Gastrocnemius medialis (tissue), 4 donors: ENCODE measurements at places on chromosomes 6 and 20. TPM values are rescaled to one million over a fixed set of nuclear protein-coding genes. Genes with fewer than 3 reads are reported as not detected.

- H3K4me3 ChIP-seq: no peak overlapping the region
- no peaks in the 10 kb centered on the region for H3K4me1 ChIP-seq
- H3K27me3 ChIP-seq: no peaks in the 10 kb centered on the region
- no peak overlapping the region for H3K27ac ChIP-seq
- no peaks in the 10 kb centered on the region for H3K36me3 ChIP-seq
- DNase-seq: no peak
Measured at GRCh38 chr20:61170496-61171320, 81.4 kb upstream of the CDH4 start.

DNA sequence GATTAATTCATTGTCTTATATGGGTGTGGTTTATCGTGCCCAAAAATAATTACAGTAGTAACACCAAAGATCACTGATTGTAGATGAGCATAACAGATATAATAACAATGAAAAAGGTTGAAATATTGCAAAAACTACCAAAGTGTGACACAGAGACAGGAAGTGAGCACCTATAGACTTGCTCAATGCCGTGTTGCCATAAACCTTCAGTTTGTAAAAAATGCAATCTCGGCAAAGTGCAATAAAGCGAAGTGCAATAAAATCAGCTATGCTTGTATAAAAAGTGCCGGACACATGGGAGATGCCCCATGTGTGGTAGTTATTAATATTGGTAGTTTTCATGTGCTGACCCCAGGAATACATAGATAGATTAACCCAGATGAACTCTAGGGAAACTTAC is 192.6 kb downstream of the NRN1 start:
- H3K27ac ChIP-seq: no peak overlapping the region
- no peaks in the 10 kb centered on the region for H3K36me3 ChIP-seq
- H3K4me3 ChIP-seq: no peak overlapping the region
- no peaks in the 10 kb centered on the region for H3K4me1 ChIP-seq

GRCh38 chr6:449057-449430 is 57.5 kb downstream of the IRF4 start:
- no peak overlapping the region for H3K27ac ChIP-seq
- H3K27me3 ChIP-seq: no peaks in the 10 kb centered on the region
- H3K4me1 ChIP-seq: no peaks in the 10 kb centered on the region

The MRPS18A gene
- 171 TPM for total RNA-seq

The MROH8 gene
- 1.4 TPM for total RNA-seq

DNA sequence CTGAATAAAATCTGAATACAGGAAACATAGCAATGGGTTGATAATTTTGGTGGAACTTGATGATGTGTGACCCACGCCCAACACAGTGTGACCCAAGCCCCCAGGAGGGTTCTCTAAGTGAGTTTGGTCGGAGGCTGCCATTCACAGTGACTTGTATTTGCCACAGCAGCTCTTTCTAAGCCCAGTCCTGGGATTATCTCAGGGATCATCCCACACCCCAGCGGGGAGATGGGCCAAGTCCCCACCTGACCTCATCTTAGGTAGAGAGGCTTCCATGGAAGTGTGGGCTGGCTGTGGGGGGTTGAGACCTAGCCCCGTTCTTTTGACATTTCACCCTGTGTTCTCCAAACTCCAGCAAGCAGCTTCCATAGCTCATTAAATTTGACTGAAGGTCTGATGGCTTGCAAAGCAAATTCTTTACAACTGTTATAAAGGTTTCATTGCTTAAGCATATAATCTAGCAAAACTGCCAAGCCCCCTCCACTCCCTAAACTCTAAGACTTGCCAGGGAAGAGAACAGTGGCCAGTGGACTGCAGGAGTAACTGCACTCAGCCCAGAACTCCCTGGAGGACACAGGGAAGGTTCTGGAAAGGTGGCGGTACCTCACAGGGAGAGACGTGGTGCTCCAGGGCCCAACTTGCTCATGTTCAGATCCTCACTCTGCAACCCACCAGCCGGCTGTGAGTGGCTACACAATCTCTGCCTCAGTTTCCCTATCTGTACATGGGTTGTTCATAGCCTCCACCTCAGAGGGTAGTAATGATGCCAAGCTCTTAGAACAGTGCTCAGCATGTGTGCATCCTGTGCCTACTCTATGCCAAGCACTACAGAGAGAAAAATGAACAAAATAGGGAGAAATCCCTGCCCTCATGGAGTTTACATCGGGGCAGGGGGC is 1.0 kb upstream of the PCK1 start:
- no peak overlapping the region for H3K27ac ChIP-seq
- no peaks in the 10 kb centered on the region for H3K36me3 ChIP-seq
- no peak for DNase-seq
- no peak overlapping the region for H3K4me3 ChIP-seq

- no peaks in the 10 kb centered on the region for H3K36me3 ChIP-seq
- no peaks in the 10 kb centered on the region for H3K27me3 ChIP-seq
- H3K27ac ChIP-seq: peak overlapping the region; percentile 73
- peak; percentile 39 for DNase-seq
- peaks cover 12% of the 10 kb centered on the region for H3K4me1 ChIP-seq
- H3K4me3 ChIP-seq: no peak overlapping the region
Measured at GRCh38 chr6:97594844-97595243, 311.8 kb upstream of the MMS22L start.

- no peak overlapping the region for H3K4me3 ChIP-seq
- no peaks in the 10 kb centered on the region for H3K36me3 ChIP-seq
- H3K4me1 ChIP-seq: peaks cover 8% of the 10 kb centered on the region
Measured at GRCh38 chr6:14807971-14808370, 437.9 kb upstream of the JARID2 start.

GRCh38 chr6:70079241-70079640 is 212.9 kb downstream of the COL19A1 start:
- no peaks in the 10 kb centered on the region for H3K4me1 ChIP-seq
- H3K4me3 ChIP-seq: no peak overlapping the region
- H3K27me3 ChIP-seq: no peaks in the 10 kb centered on the region
- no peak overlapping the region for H3K27ac ChIP-seq
- H3K36me3 ChIP-seq: no peaks in the 10 kb centered on the region
